ENCODE measurements at places on chromosomes 6 and 20.

DNA sequence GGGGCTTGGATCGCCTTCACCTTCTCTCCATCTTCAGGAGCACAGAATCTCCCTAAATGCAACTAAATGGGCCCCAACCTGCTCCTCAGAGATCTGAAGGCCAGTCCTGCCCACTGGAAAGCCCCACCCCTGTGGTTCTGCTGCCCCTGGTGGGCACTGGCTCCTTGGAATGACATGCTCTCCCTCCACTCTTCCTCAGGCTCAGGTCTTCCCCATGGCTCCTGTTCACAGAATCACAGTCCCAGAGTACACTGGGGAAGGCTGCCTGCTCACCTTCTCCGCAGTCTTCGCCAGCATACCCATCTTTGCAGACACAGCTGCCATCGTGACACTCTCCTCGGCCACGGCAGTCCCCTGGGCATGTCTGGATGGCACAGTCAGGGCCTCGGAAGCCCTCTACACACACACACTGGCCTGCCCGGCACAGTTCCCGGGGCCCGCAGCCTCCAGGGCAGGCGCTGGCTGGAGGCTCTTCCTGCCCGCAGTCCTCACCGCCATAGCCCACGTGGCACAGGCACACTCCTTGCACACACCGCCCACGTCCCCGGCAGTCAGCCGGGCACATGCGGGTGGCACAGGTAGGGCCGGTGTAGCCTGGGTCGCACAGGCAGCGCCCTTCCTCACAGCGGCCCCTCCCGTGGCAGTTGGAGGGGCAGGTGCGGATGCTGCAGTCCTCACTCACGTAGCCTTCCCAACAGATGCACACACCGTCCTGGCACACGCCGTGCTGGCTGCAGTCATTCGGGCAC, 13.6 kb downstream of the TNXB start:
- no peak for DNase-seq

- DNase-seq = no peak
These were observed 262.4 kb upstream of the SUPT3H start for GRCh38 chr6:45640081-45640491.

- DNase-seq = no peak
These were observed 4.6 kb upstream of the DST start for GRCh38 chr6:56647172-56647762.

- no peak for DNase-seq
These were observed 1.5 kb upstream of the TNNC2 start for GRCh38 chr20:45828589-45828988.

DNA sequence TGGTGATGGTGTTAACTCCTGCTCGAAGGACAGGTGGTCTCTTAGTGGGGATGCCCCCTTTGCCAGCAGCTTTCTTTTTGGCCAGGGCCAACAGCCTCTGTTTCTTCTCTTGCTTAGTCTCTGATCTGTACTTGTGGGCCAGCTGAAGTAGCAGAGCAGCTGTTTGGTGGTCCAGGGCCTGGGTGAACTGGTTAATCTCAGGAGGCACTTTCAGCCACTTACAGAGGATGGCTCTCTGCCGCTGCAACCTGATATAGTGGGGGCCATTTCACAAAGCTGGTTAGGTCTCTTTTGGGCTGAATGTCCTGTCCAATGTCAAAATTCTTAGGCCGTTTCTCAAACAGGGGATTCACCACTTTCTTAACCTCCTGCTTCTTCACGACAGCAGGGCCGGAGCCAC, 23.2 kb upstream of the LOC128125822 start:
- DNase-seq = no peak

DNA sequence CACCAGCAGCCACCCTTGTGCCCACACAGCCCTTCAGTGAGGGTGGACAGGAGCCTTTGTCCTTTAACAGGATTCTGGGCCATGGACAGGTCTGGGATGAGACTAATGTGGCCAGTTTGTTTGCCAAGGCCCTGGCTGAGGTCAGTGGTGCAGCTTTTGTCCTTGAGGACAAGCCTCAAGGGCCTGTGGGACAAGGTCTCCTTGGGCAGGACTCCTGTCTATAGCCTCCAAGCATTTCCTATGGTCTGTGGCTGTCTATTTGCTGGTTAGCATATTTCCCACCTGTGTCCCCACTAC, 44.1 kb downstream of the SUN5 start:
- no peak for DNase-seq

DNA sequence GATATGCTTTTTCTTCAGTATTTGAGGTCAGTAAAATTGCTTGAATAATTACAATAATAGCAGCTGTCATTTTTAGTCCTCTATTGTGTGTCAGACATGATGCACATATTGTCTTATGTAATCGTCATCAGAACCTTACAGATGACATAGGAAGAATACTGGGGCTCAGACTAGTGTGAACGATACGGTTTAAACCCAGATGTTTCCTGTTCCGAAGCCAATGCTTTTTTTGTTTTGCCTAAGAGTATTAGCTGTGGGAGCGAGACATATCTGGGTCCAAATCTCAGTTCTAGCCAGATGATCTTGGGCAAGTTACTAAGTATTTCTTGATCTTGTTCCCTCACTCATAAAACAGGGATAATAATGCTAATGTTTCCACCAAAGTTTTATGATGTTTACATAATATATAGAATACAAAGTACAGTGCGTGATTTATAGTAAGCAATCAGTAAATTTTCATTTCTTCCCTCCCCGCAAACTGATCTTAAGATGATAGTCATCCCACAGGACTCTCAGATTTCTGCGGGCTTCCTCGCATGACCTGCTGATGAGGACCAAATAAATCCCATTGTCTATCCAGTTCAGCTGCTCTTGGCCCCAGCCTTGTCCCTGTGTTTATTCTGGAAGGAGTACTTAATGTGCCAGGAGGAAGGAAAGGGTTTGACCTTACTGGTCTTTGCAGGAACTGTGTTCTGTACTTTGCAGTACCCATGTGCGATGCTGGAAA, 98.2 kb downstream of the CAP2 start:
- DNase-seq = no peak

GRCh38 chr6:70738028-70738427, 70.3 kb downstream of the SMAP1 start:
- no peak for DNase-seq

DNA sequence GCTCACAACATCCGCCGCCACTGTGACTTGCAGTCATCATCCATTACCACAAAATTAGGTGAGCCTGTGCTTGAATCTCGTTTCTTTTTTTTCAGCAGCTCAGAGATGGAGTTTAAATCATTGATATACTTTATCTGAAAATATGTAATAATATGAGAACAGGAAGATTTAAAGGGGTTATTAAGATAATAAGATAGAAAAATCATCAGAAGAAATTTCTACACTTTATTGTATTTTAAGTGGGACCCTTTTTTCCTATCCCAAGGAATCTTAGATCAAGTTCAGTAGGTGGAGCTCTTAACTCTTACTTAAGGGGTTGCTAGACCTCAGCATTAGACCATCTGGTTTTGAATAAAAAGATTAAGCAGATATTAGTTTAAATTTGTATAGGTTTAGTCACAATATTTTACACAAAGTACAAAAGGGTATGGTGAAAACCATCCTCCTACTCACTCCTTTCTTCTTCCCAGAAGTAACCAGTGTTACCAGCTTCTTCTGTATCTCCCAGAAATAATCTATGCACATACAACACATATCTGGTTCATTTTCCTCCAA, 9.4 kb upstream of the NCOA7 start:
- no peak for DNase-seq

DNA sequence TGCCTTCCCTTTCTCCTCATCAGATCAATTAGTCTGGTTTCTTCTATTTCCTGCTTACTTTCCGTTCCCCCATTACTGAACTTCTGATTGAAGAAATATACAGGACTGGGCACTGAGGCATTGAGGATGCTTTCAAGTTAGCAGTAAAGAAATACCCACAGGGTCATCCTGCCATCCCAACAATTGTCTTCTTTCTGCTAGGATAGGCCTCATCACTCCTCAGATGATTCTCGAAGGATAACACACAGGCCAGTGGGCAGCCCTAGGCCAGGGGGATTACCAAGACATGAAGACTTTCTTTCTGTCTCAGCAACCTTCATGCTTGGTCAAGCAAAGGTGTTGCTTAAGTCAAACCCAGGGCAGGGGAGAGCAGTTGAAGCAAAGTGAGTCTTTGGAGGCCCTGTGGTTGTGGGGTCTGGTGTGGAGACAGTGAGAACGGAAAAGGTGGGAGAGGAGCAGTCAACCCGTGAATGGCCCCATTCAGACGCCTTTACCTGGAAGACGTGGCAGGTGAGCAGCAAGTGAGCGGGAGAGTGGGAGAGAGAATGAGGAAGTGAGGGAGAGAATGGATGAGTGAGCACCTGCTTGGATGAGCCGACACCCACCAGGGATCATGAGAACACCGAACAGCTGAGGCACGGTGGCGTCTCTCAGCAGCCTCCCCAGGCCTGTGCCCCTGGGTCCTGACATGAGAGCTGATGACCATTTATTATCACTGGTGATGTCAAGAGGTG, 462.9 kb downstream of the PREX1 start:
- no peak for DNase-seq

DNA sequence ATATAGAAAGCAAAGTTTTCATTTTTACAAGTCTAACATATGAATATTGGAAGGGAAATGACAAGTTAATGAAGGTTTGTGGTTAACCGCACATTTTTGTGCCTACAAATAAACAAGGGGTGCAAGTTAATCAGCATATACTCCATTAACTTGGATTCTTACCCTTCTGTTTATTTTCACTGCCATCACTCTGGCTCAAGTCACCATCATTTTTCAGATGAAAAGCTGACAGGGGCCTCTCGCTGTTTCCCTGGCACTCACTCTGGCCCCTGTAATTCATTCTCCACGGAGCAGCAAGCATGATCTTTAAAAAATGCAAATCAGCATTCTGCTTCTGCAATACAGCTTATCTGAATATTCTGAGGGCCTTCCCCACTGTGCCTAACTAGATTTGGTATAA, 29.8 kb downstream of the APCDD1L start:
- DNase-seq = no peak

DNA sequence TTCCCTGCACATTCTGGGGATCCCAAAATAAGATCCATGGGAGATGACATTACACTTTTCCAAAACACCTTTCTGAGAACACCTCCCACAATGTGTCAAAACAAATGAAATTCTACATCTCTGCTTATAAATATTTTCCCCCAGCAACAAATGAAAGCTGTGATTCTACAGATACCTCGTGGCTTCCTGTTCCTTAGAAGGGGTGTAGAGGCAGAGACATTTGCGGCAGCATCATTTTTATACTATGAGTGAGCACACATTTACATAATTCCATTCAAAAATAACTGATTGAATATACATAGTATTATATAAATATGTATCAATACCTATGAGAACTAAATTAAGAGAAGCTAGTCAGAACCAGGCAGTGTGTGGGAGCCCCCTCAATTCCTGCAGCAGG, 213.9 kb upstream of the JARID2 start:
- DNase-seq = no peak

DNA sequence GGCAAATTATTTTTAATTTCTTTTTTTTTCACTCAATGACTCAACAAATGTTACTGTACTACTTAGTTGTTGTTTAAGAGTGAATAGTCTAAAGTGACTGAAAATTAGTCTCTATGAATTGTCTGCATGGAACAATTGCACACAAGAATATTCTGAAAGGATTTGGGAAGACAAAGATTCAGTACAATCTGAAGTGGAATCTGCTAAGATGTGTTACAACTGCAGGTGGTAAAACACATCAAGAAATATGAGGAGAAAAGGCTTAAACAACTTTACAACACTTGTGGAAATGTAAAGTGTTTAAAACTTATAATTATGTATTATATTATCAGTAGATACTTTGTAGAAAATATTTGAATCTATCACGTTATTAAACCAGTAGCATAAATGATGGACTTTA, 193.4 kb downstream of the WDR27 start:
- no peak for DNase-seq

GRCh38 chr6:131741688-131742393, 31.0 kb upstream of the CTAGE9 start:
- DNase-seq = no peak

GRCh38 chr6:106125925-106126435, 39.8 kb downstream of the PRDM1 start:
- no peak for DNase-seq

- DNase-seq = no peak
These were observed 96.4 kb downstream of the IRF4 start for GRCh38 chr6:487956-488355.

DNA sequence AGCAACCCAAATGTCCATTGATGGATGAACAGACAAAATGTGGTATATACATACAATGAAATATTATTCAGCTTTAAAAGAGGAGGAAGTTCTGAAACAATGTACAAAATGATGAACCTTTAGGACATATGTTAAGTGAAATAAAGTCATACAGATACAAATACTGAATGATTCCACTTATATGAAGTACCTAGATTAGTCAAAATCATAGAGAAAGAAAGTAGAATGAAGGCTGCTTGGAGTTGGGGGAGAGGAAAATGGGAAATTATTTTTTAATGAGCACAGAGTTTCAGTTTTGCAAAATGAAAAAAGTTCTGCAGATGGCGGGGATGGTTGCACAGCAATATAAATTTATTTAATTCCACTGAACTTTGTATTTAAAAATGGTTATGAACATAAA, 12.4 kb downstream of the COL19A1 start:
- DNase-seq = no peak

- DNase-seq = peak; percentile 75
These were observed 927 bp downstream of the ASXL1 start for GRCh38 chr20:32358883-32359632.

GRCh38 chr6:22972771-22973170, 403.4 kb downstream of the HDGFL1 start:
- no peak for DNase-seq

GRCh38 chr6:149885888-149886287, 12.0 kb downstream of the RAET1E start:
- no peak for DNase-seq

DNA sequence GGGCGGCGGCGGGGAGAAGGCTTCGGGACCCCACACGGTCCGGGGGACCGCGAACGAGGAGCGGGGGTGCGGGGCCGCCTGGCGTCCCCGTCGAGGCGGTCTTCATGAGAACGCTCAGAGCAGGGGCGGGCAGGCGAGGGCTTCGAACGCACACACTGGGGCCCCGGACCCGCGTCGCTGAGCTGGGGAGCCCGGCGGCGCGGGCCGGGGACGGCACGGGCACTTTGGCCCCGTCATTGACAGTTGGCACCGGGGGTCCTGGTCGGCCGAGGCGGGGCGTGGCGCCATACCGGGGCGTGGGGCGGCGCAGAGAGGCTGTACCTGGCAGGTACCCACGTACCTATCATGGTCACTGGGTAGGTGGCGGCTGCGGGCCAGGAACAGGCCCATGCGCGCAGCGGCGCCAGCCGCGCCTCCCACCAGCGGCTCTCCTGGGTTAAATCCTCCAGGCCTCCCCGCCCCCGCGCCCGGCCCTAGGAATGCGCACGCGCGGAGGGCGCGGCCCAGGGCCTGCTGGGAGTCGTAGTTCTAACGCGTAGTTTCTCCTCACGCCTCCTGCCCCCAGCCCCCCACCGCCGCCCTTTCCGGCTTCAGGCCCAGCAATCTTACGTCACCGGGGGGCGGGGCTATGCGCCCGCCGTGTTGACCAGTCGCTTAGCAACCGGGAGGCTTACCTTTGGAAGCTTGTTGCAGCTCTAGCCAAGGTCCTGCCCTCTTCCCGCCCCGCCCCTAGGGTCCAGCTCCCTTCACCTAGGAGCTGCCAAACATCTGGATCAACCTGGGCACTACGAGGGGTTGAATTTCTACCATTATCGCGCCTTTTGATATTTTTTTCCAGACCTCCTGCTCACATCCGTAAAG, at the start of the genes PACRG and PRKN:
TSS of gene PACRG (plus strand) at position 653 of the 861 bp plus-strand sequence.
TSS of gene PRKN (minus strand) at position 445 of the 861 bp plus-strand sequence.
- peak; percentile 98 for DNase-seq

GRCh38 chr6:90121982-90122381, 174.7 kb downstream of the BACH2 start:
- no peak for DNase-seq

GRCh38 chr6:33875141-33875581, 71.4 kb upstream of the MLN start:
- DNase-seq = no peak
